Muscle of arm (tissue), 14 donors: ENCODE measurements at places on chromosomes 16 and 17. TPM values are rescaled to one million over a fixed set of nuclear protein-coding genes. Genes with fewer than 3 reads are reported as not detected.

DNA sequence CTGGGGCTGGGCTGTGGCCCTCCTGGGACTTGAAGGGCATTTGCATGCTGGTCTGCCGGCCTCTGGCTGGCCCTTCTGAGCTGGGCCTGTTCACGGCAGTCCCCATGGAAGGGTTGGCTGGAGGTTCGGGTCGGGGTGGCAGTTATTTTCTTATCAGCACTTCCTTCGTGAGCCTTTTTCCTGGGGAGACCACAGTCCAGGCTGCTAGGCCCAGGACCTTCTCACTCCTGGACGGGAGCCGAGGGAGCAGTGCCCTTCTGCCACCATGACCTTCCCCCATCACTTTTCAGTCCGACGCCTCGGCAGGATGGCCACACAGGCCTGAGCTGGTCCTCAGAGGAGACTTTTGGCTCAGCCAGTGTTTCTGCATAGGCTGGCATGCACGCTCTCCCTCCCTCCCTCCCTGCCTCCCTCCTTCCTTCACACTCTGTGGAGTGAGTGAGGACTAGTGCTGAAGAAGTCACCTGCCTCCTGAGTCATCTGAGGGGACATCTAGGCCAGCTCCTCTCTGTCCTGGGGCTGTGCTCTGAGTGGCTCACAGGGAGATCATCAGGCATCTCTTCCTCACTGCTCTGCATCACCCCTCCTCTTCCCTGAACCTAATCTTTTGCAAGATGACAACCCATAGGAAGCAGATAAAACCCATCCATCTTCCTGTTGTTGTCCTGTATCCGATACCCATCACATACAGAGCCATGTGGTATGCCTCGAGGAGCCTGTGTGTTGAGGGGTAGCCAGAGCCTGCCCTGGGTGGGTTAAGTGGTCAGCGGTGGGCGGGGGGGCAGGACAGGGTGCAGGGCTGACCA, 109.7 kb downstream of the RAP1GAP2 start:
- DNase-seq, result no peak

DNA sequence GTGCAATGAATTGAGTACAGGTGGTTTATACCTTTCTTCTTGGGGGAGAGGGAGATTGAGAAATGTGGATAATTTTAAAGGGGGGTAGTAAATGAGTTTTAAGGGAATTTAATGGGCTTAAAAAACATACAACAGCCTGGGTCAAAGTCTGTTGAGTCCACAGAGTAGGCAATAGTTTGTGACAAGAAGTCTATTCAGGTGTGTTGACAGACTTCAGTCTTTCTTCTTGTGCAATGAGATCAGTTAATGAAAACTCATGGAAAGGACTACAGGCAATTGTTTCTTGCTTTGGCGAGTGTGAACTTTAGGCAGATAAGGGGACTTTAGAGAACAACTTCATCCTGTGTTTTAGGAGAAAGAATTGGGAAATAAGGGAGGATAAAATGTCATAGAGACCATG, 507.8 kb upstream of the CA10 start:
- DNase-seq, result no peak

DNA sequence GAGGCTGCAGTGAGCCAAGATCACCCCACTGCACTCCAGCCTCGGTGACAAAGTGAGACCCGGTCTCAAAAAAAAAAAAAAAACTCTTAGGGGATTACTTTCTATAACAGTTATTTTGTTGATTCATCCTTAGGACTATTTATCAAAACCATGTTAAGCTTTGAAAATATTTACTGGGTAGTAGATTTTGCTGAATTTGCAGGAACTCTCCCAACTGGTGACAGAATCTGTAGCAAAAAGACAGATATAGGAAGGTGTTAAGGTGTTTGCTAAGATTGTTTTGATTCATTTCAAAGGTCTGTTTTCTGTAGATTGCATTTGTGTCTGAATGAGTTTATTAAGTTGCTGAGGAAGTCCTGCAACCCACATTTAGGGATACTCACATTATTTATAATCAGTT, 192.6 kb downstream of the PRKCA start:
- DNase-seq, result no peak

DNA sequence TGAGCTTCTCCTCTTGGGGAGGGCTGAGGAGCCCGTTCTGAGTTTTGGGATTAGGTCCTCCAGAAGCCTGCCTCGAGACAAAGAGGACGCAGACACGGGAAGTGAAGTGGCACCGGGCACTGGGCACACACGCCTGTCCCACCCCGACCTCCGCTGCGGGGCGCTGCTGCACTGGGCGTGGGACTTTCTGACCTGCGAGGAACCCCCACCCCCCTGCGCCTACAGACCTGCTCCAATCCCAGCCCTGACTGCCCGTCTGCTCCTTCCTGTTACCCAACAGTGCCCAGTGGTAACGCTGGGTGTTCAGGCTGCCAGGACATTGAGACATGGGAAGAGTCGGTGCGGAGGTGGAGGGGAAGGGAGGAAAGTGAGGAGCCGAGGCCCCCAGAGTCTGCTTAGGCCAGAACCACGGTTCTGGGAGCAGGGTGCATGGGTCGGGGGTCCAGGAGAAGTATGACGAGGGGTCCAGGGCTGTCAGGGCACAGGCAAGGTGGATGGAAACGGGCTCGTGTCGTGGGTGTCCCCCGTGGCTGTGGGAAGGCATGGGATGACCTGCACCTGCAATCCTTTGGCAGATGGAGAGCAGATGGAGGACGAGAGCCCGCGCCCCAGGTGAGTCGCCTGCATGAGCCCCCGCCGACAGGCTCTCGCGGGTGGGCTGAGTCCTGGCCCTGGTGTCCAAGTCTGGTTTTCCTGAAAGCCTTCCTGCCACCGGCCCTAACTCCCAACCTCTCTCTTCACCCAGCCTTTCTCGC, 112.0 kb upstream of the CREBBP start:
- no peak for DNase-seq

- DNase-seq, result no peak
Observed at GRCh38 chr17:75614006-75614405, 19.2 kb upstream of the SMIM5 start.

DNA sequence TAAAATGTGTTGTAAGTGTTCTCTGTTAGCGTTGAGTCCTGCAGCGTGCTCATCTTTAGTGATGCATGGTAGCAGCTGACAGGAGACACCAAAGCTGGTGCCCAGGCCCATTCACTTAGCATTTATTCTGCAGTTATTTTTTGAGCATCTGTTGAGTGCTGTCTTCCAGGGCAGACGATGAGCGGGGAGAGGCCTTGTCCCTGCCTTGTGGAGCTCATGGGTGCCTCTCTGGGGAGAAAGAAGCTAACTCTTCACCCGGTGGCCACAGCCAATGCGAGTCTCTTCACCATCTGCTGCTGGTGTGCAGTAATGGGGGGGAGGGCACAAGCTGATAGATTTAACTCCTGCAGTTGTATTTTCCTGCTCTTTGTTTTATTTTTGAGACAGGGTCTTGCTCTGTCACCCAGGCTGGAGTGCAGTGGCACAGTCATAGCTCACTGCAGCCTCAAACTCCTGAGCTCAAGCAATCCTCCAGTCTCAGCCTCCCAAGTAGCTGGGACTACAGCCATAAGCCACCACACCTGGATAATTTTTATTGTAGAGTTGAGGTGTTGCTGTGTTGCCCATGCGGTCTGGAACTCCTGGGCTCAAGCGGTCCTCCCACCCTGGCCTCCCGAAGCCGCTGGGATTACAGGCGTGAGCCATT, 30.5 kb downstream of the GPT2 start:
- DNase-seq, result no peak

DNA sequence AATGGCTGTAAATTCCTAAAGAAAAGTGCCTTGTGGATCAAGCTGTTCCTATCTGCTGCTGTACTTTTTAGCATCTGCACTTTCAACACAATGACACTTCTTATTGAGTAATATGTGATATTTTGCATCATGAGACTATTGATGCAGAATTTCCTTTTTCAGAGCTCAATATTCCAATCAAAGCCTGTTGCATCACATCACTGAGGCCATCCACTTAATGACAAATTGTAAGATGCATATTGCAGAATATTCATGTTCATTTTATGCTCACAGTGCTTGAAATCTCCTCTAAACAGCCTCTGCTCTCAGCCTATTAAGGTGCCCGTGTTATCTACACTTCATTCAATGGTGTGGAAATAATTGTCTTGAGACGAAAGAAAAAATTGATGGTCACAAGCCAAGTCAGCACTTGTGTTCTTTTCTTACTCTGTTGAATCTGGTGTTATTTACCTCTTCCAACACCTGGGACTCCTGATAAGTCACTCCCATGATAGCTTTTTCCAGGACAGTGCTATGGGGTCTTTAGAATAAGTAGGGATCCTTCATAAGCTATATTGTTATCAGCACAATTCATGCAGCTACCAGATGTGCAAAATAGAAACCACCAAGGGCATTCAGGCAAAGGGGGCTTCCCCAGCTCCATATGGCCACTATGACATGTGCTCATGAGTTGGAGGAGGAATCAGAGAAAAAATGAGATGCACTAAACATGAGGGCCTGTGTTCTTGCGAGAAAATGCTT, 9.3 kb upstream of the SKAP1 start:
- DNase-seq, result no peak

DNA sequence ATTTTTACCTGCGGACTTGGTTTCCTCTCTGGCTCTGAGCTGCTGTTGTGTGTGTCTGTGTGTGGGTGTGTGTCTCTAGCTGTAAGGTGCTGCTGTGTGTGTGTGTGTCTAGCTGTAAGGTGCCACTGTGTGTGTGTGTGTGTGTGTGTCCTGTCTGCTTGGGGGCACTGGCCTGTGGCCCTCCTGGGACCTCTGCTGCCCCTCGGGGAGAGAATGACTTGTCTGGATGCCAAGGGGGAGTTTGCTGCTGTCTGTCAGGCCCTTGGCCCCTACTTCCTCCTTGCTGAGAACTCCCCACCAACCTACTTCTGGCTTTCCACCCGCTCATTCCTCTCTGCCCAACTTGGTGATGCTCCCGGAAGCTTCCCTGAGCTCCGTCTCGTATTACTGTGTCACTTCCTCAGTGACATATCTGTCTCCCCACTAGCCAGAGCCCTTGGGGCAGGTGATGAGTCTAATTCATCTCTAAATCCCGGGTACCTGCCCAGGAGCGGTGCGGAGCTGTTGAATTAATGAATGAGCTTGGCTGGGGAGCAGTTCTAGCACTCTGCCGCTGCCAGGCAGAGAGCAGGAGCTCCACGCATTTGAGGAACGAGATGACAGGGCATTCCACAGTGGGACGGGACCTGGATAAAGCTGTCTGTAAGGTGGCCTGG, 3.5 kb upstream of the LASP1NB start:
- no peak for DNase-seq

DNA sequence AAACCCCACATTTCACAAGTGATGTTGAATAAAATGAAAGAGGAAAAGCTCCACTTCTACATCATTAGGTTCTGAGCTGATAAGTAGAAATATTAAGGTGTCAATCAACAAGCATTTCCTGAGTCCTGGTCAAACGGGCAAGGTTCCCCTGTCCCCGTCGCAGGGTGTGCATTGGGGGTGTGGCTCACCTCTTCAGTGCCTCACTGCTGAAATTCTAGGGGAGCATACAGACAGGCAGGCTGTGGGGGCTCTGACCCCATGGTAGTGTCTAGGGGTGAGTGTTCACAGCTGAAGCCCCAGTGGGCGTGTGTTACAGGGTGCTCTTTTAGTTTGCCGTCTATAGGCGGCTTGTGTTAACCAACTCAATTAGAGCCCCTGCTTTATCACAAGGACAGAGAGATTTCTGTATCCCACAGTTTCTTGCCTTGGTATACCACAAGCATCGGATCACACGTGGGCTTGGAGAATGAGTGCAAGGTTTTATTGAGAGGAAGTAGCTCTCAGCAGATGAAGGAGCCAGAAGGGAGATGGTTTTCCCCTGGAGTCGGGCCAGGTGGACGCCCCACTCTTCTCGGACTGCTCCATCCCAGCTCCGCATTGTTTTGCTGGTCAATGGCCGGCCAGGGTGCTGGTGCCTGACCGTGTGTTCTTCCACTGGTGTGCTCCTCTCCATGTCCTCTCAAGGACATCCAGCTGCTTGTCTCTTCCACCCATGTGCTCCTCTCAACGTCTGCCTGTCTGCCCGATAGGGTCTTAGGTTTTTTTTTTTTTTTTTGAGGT, 238.2 kb upstream of the NLRP1 start:
- no peak for DNase-seq

DNA sequence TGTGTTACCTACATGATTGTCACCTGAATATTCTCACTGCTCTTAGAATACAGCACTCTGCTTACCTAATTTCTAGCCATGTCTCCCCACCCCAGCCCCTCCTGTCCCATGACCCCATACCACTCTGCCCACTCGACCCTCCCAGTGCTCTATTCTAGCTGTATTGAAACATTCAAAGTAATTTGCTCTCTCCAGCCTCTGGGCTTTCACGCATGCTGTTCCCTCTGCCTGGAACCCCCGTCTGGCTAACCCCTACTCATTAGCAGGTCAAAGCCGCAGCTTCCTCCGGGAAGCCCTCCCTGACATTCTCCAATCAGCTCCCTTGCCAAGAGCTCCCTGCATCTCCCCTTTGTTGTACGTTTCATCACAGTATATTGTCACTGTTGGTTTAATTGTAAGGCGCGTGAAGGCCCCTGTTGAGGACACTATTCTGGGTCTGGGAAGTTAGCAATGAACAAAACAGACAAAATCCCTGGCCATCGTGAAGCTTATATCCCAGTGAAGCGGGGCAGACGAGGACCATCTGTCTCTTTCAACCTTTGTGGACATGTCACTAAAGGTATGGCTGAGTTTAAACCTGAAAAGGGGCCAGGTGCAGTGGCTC, 72.3 kb upstream of the LHX1 start:
- DNase-seq, result no peak

DNA sequence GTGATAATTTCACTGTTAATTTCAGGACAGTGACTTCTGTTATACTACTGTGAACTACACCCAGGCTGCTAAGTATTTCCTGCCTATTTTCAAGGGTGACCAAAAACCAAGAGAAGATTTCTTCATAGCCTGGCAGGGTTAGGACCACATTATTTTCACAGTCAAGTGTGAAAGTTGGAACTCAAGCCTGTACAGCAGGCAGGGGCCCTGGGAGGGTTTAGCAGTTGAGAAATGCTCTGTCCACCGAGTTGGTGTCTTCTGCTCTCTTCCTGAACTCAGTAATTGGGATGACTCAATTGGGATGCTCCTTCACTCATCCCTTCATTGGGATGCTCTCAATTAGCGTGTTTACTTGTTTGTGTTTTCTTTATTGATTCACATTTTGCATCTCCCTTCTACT, 347.3 kb upstream of the CDH11 start:
- no peak for DNase-seq

DNA sequence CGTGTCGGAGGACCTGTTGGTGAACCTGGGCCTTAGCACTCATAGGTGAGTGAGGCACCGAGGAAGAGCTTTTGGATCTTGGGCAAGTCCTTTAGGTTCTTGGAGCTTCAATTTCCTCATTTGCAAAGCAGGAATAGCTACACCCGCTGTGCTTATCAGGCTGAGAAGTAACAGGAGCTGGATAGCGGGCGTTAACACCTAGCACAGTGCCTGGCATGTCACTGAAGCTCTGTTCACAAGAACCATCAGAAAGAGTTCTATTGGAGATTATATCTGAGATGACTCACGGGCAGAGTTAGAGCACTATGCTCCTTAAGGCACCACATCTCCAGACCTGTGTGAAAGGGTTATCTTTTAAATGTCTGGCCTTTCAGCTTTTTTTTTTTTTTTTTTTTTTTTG, 12.8 kb downstream of the MEOX1 start:
- no peak for DNase-seq

Gene PRSS8
- polyA plus RNA-seq, result 0.40 TPM

Gene TBX6
- polyA plus RNA-seq, result 0.52 TPM

Gene KRTAP2-1
- not detected for polyA plus RNA-seq

Gene SOX9
- not detected for polyA plus RNA-seq

Gene FAM20A
- polyA plus RNA-seq, result 11.4 TPM

Gene ELOB
- 138 TPM for polyA plus RNA-seq
